ENCODE measurements at places on chromosomes 11 and 22. TPM values are rescaled to one million over a fixed set of nuclear protein-coding genes. Genes with fewer than 3 reads are reported as not detected.

- H3K4me1 ChIP-seq = peaks cover 19% of the 10 kb centered on the region
- no peak overlapping the region for H3K27ac ChIP-seq
- H3K4me3 ChIP-seq = no peak overlapping the region
- DNase-seq = no peak
These were observed 56.1 kb downstream of the ATM start for GRCh38 chr11:108278954-108279353.

- H3K27me3 ChIP-seq = peaks cover 8% of the 10 kb centered on the region
- H3K4me3 ChIP-seq = no peak overlapping the region
- H3K27ac ChIP-seq = no peak overlapping the region
- no peak for DNase-seq
- H3K36me3 ChIP-seq = no peaks in the 10 kb centered on the region
- peaks cover 8% of the 10 kb centered on the region for H3K4me1 ChIP-seq
These were observed 37.0 kb downstream of the SGSM1 start for GRCh38 chr22:24843048-24843447.

GRCh38 chr11:114449845-114450244, 10.6 kb downstream of the REXO2 start:
- peaks cover 18% of the 10 kb centered on the region for H3K36me3 ChIP-seq
- DNase-seq = no peak
- no peaks in the 10 kb centered on the region for H3K4me1 ChIP-seq
- no peaks in the 10 kb centered on the region for H3K27me3 ChIP-seq
- H3K27ac ChIP-seq = no peak overlapping the region

- no peaks in the 10 kb centered on the region for H3K27me3 ChIP-seq
- no peak for DNase-seq
- H3K36me3 ChIP-seq = no peaks in the 10 kb centered on the region
- no peak overlapping the region for H3K4me3 ChIP-seq
- no peaks in the 10 kb centered on the region for H3K4me1 ChIP-seq
These were observed 962.1 kb downstream of the JRKL start for GRCh38 chr11:97351939-97352338.

- H3K36me3 ChIP-seq = no peaks in the 10 kb centered on the region
- H3K4me3 ChIP-seq = no peak overlapping the region
- peaks cover 7% of the 10 kb centered on the region for H3K4me1 ChIP-seq
These were observed 57.1 kb upstream of the TIMP3 start for GRCh38 chr22:32744176-32744959.

- H3K4me3 ChIP-seq = no peak overlapping the region
- peaks cover 6% of the 10 kb centered on the region for H3K27me3 ChIP-seq
- no peak overlapping the region for H3K27ac ChIP-seq
- H3K4me1 ChIP-seq = no peaks in the 10 kb centered on the region
These were observed 135.4 kb downstream of the OSBP2 start for GRCh38 chr22:30829901-30830550.

DNA sequence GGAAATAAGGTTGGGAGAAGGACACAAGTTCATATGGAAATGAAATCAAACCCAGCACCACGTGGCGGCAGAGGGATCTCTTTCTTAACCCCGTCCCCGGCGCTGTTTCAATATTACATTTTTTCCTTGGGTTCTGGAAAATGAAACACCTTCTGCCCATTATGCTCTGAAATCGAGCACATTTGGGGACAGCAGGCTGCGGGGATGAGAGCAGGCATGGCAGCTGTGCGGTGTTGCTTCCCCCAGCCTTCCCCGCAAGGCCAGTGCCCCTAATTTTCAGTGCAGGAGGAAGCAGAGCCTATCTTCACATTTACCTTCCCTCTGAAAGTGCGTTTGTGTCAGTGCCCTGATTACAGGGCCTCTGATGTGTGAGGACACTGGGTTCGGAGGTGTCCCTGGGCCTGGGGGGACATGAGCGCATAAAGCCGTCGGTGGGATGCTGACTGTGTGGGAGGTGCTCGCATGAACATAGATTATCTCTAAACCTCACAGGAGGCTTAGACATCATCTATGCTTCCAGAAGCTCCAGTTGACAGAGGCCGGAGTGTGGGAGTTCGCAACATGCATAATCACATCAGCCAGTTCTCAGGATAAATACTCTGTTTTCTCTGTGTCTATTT, 921.3 kb downstream of the BRD1 start:
- H3K4me1 ChIP-seq = no peaks in the 10 kb centered on the region
- peaks cover 8% of the 10 kb centered on the region for H3K27me3 ChIP-seq
- no peaks in the 10 kb centered on the region for H3K36me3 ChIP-seq
- no peak for DNase-seq

- no peak overlapping the region for H3K27ac ChIP-seq
- no peaks in the 10 kb centered on the region for H3K27me3 ChIP-seq
- H3K4me1 ChIP-seq = no peaks in the 10 kb centered on the region
- H3K4me3 ChIP-seq = no peak overlapping the region
These were observed 95.8 kb downstream of the DLG2 start for GRCh38 chr11:85531191-85531897.

GRCh38 chr22:36478966-36479365, 2.5 kb downstream of the TXN2 start:
- peaks cover 8% of the 10 kb centered on the region for H3K4me1 ChIP-seq
- peaks cover 24% of the 10 kb centered on the region for H3K36me3 ChIP-seq
- H3K4me3 ChIP-seq = no peak overlapping the region
- H3K27ac ChIP-seq = no peak overlapping the region
- H3K27me3 ChIP-seq = no peaks in the 10 kb centered on the region

- no peak for DNase-seq
- H3K27ac ChIP-seq = no peak overlapping the region
- peaks cover 13% of the 10 kb centered on the region for H3K4me1 ChIP-seq
- peaks cover 22% of the 10 kb centered on the region for H3K27me3 ChIP-seq
These were observed 65.6 kb upstream of the CLMP start for GRCh38 chr11:123260511-123261211.

- no peaks in the 10 kb centered on the region for H3K4me1 ChIP-seq
- no peak overlapping the region for H3K27ac ChIP-seq
- DNase-seq = no peak
- no peak overlapping the region for H3K4me3 ChIP-seq
- peaks cover 2% of the 10 kb centered on the region for H3K27me3 ChIP-seq
These were observed 3.1 kb upstream of the CCDC188 start for GRCh38 chr22:20153945-20154344.

DNA sequence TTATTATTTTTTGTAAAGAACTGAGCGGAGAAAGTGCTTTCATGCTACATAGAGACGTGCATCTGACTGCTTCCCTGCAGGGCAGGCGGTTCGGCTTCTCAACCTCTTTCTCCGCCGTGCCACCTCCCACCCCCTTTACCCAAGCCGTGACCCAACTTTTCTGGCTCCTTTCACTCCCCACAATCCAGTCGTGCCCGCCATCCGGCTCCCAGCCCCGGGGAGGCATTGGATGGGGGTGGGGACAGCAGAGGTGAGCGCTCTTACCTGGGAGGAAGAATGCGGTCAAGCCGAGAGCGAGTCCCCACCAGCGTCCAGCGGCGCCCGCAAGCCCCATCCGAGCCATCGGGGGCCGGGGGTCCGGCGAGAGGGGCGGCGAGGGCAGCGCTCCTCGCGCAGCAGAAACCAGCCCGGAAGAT, 781 bp downstream of the NECTIN1 start:
- peak overlapping the region; percentile 83 for H3K4me3 ChIP-seq
- DNase-seq = peak; percentile 39
- H3K27ac ChIP-seq = no peak overlapping the region

- H3K27me3 ChIP-seq = no peaks in the 10 kb centered on the region
- H3K36me3 ChIP-seq = no peaks in the 10 kb centered on the region
- H3K4me3 ChIP-seq = no peak overlapping the region
- H3K4me1 ChIP-seq = no peaks in the 10 kb centered on the region
- H3K27ac ChIP-seq = no peak overlapping the region
These were observed 1423.9 kb downstream of the BRD1 start for GRCh38 chr22:48403521-48404403.

GRCh38 chr11:74311352-74311926, at the start of gene P4HA3:
Gene P4HA3, minus strand, starts transcription at chr11:74311640. Its CDS starts 29 bp downstream, at chr11:74311611.
- H3K4me1 ChIP-seq = peaks cover 10% of the 10 kb centered on the region
- peaks cover 41% of the 10 kb centered on the region for H3K27me3 ChIP-seq
- no peak within 1 kb of the TSS for H3K27ac ChIP-seq
- DNase-seq = peak; percentile 69
- peak within 1 kb of the TSS; percentile 76 for H3K4me3 ChIP-seq
- H3K36me3 ChIP-seq = no peaks in the 10 kb centered on the region

DNA sequence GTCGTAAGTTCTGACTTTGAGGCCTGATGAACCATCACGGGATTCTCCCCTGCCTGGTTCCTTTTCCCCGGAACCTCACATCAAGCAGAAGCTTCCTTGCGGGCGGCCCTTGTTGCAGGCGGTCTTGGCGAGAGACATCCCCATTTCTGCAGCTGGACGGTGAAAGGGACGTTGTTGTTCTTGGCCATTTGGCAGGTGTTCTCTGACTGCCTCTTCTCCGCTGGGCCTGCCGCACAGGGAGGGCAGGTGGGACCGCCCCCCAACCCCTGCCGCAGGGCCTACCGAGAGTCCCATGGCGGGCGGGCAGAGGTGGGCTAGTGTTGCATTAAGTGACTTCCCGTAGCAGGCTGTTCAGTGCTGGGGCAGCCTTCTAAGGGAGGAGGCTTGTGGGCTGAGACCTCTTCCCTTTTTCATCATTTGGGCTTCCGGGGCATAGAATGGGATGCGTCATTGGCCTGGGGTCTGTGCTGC, 26.9 kb upstream of the GRAMD4 start:
- H3K27me3 ChIP-seq = no peaks in the 10 kb centered on the region
- H3K4me1 ChIP-seq = peaks cover 22% of the 10 kb centered on the region
- H3K27ac ChIP-seq = peak overlapping the region; percentile 92
- peak overlapping the region; percentile 81 for H3K4me3 ChIP-seq
- peak; percentile 58 for DNase-seq
- H3K36me3 ChIP-seq = no peaks in the 10 kb centered on the region

DNA sequence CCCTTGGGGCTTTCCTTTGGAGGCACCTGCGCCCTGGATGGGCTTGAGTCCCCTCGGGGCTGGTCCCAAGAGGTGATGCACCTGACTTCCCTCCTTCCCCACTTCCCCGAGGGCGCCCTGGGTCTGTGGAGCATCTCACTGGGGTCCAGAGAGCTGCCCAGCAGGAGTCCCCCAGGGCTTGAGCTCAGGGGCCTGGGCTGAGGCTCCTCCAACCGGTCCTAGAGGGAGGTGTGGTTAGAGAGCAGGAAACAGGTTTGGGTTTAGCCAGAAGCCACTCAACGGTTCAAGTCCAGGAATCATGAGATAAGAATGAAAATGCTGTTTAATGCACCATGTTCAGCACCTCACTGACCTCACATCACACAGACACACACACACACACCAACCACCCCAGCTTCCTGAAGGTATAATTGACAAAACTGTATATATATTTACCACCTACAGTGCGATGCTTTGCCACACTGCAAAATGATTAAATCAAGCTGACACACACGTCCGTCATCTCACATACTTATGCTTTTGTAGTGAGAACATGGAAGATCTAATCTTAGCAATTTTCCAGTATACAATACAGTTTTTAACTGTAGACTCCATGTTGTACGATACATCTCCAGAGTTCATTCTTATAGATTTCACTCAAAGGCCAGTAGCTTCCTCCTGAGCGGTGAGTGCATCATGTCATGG, 628 bp upstream of the IGLL1 start:
- H3K27me3 ChIP-seq = peaks cover 57% of the 10 kb centered on the region
- no peaks in the 10 kb centered on the region for H3K36me3 ChIP-seq
- peak overlapping the region; percentile 37 for H3K27ac ChIP-seq
- DNase-seq = no peak
- peaks cover 21% of the 10 kb centered on the region for H3K4me1 ChIP-seq
- peak overlapping the region; percentile 0 for H3K4me3 ChIP-seq

DNA sequence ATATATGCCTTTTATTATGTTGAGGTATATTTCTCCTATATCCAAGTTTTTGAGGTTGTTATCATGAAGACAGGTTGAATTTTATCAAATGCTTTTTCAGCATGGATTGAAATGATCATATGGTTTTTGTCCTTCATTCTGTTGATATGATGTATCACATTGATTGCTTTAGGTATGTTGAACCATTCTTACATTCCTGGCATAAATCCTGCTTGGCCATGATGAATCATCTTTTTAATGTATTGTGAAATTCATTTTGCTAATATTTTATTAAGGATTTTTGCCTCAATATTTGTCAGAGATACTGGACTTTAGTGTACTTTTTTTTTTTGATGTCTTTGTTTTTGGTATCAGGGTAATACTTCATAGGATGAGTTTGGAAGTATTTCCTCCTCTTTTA, 283.8 kb upstream of the C11orf87 start:
- peaks cover 2% of the 10 kb centered on the region for H3K27me3 ChIP-seq
- no peak overlapping the region for H3K4me3 ChIP-seq
- no peak for DNase-seq
- H3K4me1 ChIP-seq = no peaks in the 10 kb centered on the region
- no peak overlapping the region for H3K27ac ChIP-seq
- no peaks in the 10 kb centered on the region for H3K36me3 ChIP-seq

GRCh38 chr11:63592975-63593395, 21.2 kb downstream of the PLAAT3 start:
- no peak overlapping the region for H3K4me3 ChIP-seq
- peaks cover 6% of the 10 kb centered on the region for H3K4me1 ChIP-seq
- H3K27me3 ChIP-seq = no peaks in the 10 kb centered on the region
- H3K27ac ChIP-seq = no peak overlapping the region

DNA sequence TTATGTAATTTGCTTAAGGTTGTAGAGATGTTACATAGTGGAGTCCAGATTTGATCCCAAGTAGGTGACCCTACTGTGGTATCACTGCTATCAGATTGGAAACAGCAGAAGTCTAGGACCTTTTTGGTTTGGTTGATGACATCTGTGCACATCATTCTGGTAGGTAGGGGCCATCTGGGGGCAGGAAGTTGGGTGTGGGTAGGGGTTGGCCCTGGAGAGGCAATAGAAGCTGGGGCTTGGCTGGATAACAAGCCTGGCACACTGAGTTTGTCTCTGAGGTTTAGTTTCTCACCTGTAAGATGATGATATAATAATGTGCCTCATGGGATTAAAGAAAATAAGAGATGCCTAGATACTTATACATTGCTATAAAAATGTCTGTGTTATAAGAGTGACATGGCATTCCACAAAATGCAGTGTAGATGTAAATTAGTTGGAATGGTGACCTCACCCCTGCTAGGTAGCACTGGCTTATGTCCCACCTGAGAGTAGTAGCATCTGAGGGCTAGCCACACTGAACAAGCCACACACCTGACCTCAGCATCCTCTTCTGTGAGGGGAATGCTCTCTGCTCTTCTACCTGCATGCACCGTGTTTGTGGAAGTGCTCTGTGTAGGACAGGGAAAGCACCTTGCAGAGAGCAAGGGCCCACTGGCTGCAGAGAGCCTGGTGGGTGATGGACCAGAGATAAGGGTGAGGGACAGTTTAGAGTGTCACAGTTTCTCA, 36.9 kb downstream of the PTPRJ start:
- peaks cover 64% of the 10 kb centered on the region for H3K4me1 ChIP-seq
- peak overlapping the region; percentile 68 for H3K27ac ChIP-seq
- H3K36me3 ChIP-seq = peaks cover 27% of the 10 kb centered on the region
- H3K27me3 ChIP-seq = no peaks in the 10 kb centered on the region

CHST1 gene
- not detected for total RNA-seq

MMP27 gene
- total RNA-seq = not detected

CDC42EP1 gene
- total RNA-seq = not detected

TRIM64C gene
- not detected for total RNA-seq

HBD gene
- total RNA-seq = not detected

WBP2NL gene
- 2.4 TPM for total RNA-seq

APOL5 gene
- total RNA-seq = not detected

SERPING1 gene
- 0.45 TPM for total RNA-seq

NXPE4 gene
- total RNA-seq = not detected

All from activated naive CD8-positive, alpha-beta T cell treated with anti-CD3 and anti-CD28 coated beads, Interleukin-2, amount 10 ng/mL, durations not matched to agents 7 days and 5 days (primary cell).